Kidney glomerular epithelial cell (primary cell): ENCODE measurements at places on chromosomes 1 and 21.

DNA sequence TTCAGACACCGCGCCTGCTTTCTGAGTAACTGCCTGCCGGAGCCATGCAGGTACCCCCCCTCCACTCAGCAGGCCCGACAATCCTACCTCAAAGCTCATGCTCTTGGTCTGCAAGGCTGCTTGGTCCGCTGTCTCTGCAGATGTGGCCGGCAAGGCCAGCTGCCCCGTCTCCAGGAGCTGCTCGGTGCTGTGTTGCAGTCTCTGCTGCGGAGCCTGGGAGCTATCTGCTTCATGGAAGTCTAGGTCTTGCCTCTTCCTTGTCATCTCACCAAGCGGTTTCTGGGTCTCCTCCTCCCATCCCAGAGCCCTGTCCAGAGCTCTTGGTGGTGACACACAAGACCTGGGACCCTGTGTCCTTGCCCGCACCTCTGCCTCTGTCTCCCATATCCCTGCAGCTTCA, 24.0 kb upstream of the GNPAT start:
- DNase-seq, result no peak

DNA sequence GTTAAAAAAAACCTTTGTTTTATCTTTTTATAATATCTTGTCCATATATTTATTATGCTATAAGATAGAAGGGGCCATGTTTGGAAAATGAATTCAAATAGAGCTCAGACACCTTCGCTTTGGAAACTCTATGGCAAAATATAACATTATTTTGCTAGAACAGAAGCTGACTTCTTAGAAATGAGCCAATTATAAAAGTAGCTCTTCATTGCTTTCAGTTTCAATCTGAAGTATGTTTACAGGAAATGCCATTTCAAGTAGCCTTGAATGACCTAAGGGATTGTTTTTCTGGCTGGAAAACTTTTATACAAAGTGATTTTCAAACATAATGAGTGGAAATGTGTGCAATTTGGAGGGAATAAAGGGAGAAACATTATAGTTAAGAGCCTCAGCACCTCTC, 37.8 kb upstream of the GBP5 start:
- peak; percentile 7 for DNase-seq

DNA sequence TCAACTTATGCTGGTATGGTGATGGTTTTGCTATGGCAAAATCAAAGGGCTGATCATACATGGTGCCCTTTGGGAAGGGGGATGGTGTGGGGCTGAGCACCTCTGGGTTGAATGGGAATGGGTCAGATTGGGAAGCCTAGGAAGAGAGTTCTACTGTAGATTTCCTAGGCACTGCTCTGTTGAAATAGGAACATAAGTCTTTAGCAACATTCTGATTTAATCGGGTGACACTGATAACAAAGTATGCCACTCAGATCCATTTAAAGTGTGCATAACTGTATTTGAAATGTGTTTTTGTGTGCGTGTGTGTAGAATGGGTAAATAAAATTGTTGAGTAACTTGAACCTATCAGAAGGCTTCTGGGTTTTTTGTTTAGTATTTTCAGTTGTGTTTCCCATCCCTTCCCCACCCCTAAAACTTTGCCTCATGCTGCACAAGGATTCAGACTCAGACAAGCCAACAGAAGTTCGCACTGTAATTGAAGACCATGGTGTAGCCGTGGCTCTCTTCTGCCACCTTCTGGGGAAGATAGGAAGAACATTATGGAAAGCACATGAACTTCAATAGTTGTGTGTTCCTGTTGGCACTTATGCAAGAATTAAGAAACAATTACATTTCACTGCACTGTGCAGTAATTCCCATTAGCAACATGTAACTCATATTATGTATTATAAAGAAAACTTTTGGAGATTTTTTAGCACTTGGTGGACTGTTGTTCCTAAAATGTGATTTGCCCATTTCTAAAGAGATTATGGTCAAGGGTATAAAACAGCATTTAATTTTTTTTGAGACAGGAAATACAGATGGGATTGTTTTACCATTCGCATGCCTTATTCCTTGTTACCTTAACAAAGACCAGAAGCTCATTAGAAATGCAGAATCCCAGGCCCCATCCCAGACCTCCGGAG, 10.9 kb upstream of the C4BPB start:
- peak; percentile 60 for DNase-seq

GRCh38 chr1:101004670-101005069, 20.9 kb downstream of the DPH5 start:
- DNase-seq, result no peak

GRCh38 chr1:219581344-219581743, 31.6 kb downstream of the ZC3H11B start:
- no peak for DNase-seq

GRCh38 chr1:75548721-75549480, 62.0 kb downstream of the SLC44A5 start:
- peak; percentile 55 for DNase-seq

DNA sequence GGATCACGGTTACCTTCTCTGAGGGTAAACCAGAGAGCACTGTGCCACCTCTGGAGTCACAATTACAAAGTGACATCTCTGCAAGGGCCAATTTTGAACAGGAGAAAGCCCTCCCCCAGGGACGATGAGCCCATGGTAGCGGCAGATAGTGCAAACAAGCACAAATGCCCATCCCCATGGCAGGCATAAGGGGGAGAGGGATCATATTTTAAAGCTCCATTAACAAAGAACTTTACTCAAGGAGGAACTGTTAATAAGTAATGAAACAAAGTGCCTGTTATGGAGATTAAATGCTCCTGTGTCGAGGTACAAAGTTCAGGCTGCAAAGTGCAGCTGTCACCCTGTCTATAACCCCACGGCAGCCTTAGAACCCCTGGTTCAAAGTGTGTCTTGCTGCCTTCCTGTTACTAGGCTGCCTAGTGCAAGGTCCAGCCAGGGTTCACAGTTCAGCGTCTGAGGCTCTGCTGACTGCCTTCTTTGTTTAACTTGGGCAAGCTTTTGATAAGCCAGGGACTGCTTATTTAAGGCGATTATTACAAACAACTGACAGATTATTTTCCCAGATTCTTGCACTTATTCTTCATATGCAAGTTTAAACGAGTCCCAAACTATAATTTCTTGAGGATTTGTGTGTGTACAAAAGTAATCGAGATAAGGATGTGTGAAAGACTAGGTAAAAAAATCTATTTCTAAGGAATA, 75.7 kb upstream of the NRIP1 start:
- DNase-seq, result peak; percentile 21

DNA sequence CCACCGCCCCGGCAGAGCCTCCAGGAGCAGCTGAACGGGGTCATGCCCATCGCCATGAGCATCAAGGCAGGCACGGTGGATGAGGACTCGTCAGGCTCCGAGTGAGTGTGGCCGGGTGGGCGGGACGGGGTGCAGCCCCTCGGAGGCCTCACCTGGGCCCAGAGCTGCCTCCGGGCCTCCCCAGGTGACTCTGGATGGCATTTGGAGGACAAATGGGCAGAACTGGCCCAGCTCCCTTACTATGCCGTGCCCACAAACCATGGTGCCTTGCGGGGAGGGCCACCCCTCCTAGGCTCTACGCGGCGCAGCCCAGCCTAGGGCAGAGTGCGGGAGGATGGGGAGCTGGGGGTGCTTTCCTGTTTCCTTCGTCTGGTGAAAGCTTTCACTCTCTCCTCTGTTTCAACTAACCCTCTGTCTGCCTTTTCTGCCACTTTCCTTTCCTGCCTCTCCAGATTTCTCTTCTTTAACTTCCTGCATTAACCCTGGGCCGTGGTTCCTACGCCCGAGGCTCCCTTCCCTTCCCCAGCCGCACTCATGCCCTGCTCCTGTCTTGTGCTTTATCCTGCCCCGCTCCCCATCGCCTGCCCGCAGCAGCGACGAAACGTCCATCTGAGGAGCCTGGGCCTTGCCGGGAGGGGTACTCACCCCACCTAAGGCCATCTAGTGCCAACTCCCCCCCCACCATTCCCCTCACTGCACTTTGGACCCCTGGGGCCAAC, 9.2 kb downstream of the PSRC1 start:
- DNase-seq, result no peak

DNA sequence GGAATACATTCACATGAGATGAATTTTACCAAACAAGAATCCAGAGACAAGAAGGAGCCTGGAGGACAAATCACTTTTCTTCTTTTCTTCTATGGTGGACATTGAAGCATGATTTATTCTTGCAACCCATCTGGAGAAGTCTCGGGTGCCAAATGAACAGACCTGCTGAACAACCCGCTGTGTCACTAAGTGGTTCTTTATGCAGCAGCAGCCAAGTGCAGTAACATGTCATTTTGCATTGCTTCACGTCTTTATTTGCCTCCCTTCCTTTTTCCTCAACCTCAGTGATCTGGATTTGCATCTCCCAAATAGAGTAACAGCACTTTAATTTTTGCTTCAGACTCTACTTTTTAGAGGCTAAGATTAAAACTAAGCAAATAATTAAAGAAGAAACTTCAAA, 50.0 kb upstream of the TENT5C start:
- DNase-seq, result no peak

- DNase-seq, result no peak
Observed at GRCh38 chr1:150444232-150444631, 43.0 kb upstream of the TARS2 start.

- no peak for DNase-seq
Observed at GRCh38 chr21:33988237-33989017, 72.8 kb upstream of the ATP5PO start.

- peak; percentile 56 for DNase-seq
Observed at GRCh38 chr1:1283821-1284220, 3.6 kb downstream of the SCNN1D start.

DNA sequence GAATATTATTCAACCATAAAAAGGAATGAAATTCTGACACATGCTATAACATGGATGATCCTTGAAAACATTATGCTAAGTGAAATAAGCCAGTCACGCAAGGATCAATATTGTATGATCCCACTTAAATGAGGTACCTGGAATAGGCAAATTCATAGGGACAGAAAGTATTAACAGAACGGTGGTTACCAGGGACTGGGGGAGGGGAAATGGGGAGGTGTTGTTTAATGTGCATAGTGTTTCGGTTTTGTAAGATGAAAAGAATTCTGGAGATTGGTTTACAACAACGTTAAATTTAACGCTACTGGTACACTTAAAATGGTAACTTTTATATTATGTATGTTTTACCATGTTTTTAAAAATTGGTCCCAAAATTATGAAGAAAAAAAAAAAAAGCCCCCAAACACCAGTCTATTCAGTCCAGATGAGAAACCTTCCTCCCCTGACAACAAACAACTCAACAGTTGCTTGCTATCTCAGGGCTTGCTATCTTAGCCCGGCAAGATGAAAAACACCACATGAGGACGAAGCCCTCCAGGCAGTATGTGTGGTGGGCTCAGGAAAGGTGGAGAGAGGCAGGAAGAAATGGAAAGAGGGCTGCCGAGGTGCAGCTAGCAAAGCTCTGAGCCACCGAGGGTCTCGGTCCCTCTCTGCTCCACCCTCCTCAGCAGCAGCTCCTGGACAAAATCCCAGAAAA, 8.5 kb downstream of the NUAK2 start:
- DNase-seq, result no peak

- no peak for DNase-seq
Observed at GRCh38 chr21:35367553-35367952, 318.5 kb upstream of the RUNX1 start.

DNA sequence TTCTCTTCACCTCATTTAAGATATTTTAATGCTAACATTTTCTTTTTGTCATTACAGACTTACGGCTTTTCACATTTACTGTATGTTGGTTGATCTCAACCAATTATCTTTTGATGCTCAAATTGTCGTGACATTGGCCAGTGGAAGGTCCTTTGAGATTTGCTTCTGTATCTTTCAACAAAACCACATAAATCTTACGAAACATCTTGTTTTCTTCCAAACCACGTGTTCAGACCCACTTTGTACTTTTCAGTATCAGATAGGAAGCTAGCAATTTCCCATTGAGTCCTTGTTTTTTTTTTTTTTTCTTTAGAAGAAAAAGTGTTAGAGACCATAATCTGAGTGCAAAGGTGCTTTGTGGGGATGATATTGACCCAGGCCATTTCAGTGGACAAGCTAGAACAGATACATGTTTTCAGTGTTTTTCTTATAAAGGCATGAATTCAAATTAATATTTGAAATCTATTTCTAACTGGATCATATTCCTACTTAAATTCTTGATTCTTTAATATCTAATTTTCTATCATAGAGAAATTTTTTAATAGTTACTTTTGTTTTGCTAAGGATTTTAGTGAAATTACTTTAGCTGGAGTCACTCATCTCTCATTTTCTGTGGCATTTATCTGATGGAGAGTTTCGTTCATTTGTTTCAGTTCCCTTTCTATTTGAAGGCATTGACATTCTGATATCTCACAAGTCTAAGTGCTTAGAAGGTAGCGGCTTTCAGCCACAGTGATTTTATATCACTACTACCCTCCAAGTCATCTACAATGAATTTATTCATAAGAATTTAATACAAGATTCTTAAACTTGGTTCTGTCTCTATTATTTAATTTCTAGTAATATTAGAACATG, 26.7 kb downstream of the ATG4C start:
- DNase-seq, result no peak

DNA sequence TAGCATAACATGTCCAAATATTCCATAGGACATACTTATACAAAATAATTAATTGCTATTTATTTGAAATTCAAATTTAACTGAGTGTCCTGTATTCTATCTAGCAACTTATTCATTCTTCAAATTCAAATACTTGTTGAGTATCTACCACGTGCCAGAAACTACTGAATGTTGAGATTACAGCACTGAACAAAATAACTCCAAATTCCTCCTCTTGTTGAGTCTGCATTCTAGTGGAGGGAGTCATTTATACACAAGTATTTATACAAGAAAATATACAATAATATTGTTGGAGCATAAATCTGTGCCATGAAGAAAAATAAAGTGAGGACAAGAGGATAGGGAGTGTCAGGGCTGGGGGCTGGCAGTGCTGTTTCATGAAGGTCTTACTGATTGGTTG, 43.7 kb upstream of the CDC42BPA start:
- DNase-seq, result no peak

DNA sequence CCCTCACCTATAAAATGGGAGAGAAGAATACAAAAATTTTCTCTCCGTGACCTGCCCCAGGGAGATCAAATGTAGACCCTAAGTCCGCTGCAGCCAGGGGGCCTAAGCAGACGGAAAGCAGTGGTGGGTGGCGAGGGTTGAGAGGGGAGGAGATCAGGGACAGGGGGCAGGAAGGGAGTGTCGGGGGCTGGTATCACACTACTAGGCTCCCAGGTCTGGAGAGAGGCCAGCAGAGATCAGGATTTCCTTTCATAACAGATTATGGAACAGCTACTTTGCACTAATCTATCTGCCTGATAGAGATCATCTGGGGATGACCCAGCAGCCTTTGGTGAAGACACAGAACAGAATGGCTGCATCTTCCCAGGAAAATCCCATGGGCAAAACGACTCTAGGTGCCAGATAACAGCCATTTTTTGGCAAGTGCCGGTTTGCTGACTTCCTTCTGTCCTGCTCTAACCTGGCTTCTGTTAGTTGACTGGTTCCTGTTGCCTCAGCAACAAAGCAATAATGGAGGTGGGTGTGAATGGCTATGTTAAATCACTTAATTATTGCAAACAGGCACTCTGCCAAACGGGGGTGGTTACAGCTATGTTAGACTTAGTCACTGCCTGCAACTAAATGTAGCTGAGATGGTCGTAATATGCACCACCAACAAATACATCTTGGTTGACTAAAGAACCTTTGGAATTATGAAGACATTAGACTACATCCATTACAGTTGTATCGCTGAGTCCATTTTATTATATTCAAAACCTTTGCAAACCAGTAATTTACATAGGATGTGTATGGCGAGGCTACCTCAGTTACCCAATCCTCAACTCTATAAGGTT, 30.0 kb upstream of the EPS8L3 start:
- DNase-seq, result peak; percentile 95

GRCh38 chr1:236451796-236452373, 57.8 kb downstream of the EDARADD start:
- no peak for DNase-seq
